ENCODE measurements at places on chromosomes 1 and 21.

DNA sequence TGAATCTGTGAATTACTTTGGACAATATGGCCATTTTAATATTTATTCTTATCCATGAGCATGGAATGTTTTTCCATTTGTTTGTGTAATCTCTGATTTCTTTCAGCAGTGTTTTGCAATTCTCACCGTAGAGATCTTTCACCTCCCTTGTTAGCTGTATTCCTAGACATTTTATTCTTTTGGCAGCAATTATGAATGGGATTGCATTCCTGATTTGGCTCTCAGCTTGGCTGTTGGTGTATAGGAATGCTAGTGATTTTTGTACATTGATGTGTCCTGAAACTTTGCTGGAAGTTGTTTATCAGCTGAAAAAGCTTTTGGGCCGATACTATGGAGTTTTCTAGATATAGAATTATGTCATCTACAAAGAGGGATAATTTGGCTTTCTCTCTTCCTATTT is 44.2 kb upstream of the NEGR1 start:
- no peaks in the 10 kb centered on the region for H3K36me3 ChIP-seq
- H3K27me3 ChIP-seq: no peaks in the 10 kb centered on the region
- no peaks in the 10 kb centered on the region for H3K4me1 ChIP-seq
- H3K4me3 ChIP-seq: no peak overlapping the region
- no peak overlapping the region for H3K27ac ChIP-seq
- no peak for DNase-seq

GRCh38 chr1:119784191-119784781 is 15.6 kb upstream of the HMGCS2 start:
- no peak overlapping the region for H3K27ac ChIP-seq
- H3K4me1 ChIP-seq: peaks cover 53% of the 10 kb centered on the region
- DNase-seq: peak; percentile 8
- H3K36me3 ChIP-seq: no peaks in the 10 kb centered on the region
- H3K4me3 ChIP-seq: no peak overlapping the region

- H3K27me3 ChIP-seq: no peaks in the 10 kb centered on the region
- DNase-seq: peak; percentile 27
- peaks cover 21% of the 10 kb centered on the region for H3K4me1 ChIP-seq
- H3K27ac ChIP-seq: peak overlapping the region; percentile 87
Observed at GRCh38 chr1:25922056-25922970, 16.1 kb upstream of the STMN1 start.

DNA sequence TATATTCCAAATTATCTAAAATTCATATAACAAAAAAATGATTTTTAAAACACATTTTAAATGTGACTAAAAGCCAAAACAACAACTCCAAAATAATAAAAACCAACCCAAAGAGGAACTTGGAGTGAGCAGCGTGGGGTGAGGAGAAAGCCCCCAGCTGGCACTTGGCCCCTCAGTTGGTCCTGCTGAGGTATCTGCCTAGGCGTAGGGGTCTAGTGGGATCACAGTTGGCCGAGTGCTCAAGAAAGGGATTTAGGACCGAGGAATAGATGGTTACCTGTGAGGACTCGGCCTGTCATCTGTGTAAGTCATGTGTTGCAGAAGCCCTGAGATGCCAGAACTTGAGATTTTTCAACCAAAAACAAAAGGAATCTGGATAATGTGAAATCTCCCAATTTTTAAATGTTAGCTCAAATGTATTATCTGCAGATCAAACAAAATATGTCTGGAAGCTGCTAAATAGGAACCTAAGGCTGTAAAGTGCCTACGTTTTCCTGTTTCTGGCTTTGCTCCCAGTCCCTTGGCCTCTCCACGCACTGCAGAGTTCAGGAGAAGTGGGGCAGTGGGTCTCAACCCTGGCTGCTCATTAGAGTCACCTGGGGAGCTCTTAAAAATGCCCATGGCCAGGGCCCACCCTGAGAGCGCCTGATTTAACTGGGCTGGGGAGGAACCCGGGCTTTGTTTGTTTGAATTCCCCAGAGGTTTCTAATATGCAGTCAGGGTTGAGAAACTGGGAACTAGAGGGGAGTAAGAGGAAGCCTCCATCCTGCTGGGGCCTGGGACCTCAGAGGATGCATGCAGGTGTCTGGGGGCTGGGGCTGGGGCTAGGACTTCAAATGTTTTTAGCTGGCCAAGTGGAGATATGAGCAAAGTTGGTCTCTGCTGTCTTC is 38.5 kb upstream of the LDLRAP1 start:
- no peak overlapping the region for H3K27ac ChIP-seq
- no peak overlapping the region for H3K4me3 ChIP-seq
- H3K27me3 ChIP-seq: no peaks in the 10 kb centered on the region
- peaks cover 20% of the 10 kb centered on the region for H3K36me3 ChIP-seq
- DNase-seq: no peak
- no peaks in the 10 kb centered on the region for H3K4me1 ChIP-seq

- no peaks in the 10 kb centered on the region for H3K4me1 ChIP-seq
- no peak within 1 kb of the TSS for H3K4me3 ChIP-seq
- H3K27me3 ChIP-seq: no peaks in the 10 kb centered on the region
- DNase-seq: no peak
- no peaks in the 10 kb centered on the region for H3K36me3 ChIP-seq
Observed at GRCh38 chr1:247919952-247920351, at the start of gene OR2T8. OR2T8 (plus strand) TSS chr1:247920252; CDS start chr1:247921018, 766 bp downstream.

DNA sequence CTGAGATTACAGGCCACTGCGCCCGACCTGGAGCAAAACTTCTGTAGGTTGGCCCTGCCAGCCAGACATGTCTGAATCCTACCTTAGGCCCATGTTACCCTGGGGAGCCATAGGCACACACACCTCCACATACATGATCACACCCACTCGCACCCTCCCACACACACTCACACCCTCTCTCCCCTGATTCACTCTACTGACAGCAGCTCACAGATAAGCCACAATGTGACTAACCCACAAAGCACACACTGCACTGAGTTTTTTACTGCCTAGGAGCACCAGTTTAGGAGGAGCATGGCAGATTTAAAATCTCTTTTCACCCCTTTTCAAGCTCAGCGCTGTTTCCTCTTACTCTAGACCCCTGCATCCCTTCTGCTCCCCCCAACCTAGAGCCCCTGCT is 41.7 kb downstream of the SLC30A1 start:
- no peak overlapping the region for H3K4me3 ChIP-seq
- H3K36me3 ChIP-seq: no peaks in the 10 kb centered on the region
- H3K27me3 ChIP-seq: no peaks in the 10 kb centered on the region

GRCh38 chr1:186626356-186626932 is 53.8 kb downstream of the PTGS2 start:
- H3K4me1 ChIP-seq: peaks cover 12% of the 10 kb centered on the region
- no peak for DNase-seq
- no peaks in the 10 kb centered on the region for H3K27me3 ChIP-seq
